Pulmonary artery endothelial cell (primary cell): ENCODE measurements at places on chromosomes 11 and 22. TPM values are rescaled to one million over a fixed set of nuclear protein-coding genes. Genes with fewer than 3 reads are reported as not detected.

DNA sequence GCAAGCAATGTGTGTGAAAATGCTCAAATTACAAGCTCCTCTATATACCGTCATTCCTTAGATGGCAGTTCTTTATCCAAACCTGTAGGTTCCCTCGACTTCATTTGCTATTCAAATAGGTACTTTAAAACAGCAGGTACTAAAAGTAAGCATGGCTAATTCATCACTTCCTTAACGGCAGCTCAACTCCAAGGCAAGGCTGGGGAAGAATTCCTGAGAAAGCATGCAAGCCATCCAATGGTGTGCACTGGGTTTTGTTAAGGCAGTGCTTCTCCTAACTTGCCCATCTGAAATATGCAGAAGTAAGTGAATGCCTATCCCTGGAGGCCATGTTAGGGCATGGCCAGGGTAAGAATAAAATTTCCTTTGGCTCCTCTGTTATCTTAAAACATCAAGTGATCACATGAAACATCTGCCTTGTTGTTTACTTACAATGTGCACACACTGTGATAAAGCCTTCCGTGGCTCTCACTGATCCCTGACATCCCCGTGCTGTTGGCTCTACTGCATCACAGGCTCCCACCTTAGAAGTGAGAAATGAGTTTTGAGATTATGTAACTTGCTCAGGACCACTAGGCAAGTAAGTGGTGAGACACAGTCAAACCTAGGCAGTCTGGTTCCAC, 52.1 kb downstream of the SMCO4 start:
- no peak for DNase-seq

- no peak for DNase-seq
Measured at GRCh38 chr22:39503630-39504029, 1.5 kb downstream of the MIEF1 start.

GRCh38 chr22:20021196-20022181, 579 bp downstream of the TANGO2 start:
- no peak for DNase-seq

DNA sequence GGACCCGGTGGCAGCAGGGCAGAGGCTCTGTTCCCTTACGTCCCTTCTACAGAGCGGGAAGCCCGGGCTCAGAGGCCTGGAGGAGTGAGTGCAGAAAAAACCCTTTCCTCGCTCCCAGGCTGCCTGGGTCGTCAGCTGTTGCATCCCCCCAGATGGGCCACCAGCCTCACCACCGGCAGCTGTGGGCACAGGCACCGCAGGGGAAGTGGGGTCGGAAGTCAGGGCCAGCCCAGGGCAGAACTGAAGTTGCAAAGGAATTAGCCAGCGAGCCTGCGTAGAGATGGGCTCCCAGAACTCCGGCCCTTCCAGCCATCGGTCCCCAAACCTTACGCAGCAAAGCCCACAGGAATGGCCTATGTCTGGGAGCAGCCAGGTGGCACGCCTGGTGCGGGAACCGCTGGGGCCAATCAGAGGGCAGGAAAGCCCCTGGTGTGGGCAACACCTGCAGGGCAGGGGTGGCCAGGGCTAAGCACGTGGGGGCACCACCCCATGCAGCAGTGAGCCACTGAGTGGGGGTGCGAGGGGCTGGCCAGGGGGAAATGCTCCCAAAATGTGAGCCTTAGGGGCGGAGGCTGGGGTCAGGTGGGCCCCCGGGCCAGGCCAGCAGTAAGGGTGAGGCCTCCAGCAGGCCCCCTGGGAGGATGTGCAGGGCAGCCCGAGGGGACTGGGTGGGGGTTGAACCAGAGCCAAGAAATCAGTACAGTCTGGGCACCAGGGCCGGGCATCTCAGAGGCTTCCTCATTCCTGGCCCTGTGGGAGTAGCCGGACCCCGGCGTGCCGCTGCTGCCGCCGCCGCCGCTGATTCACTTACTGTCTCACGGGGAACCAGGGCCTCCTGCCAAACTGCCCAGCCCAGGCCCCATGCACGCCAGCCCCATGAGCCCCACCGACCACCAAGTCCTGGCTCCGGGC, 58.2 kb downstream of the WNT7B start:
- DNase-seq, result no peak

GRCh38 chr11:76598426-76598839, 72.1 kb downstream of the LRRC32 start:
- DNase-seq, result no peak

The MPZL3 gene
- 11.5 and 14.2 TPM in 2 replicates for total RNA-seq

The KLHL35 gene
- total RNA-seq, result 2.0 and 2.6 TPM in 2 replicates
